ENCODE measurements at places on chromosomes 11 and 22.
A peak's percentile ranks its signal among the peaks of the same experiment; 100 is the strongest.

DNA sequence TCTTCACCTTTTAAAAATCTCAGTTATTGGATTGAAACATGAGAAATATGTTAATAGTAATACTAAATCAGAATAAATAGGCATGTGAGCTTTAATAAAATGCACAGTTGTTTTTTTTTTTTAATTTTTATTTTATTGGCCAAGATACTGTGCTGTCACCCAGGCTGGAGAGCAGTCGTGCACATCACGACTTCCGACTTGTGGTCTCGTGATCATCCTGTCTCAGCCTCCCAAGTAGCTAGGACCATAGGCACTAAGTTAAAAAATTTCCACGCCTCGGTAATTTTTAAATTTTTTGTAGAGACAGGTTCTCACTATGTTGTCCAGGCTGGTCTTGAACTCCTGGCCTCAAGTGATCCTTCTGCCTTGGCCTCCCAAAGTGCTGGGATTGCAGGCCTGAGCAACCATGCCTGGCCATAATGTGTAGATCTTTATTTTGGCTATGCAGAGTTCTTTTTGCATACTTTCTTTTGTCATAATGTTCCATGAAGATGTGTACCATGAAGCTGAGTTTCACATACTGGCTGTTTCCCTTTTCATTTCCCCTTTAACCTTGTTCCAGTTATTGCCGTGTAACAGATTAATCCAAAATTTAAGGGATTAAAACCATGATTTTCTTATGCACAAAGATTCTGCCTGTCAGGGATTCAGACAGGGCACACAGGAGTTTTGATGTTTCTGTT is 16.0 kb downstream of the CAPRIN1 start:
- no peak for DNase-seq

- no peak for DNase-seq
Observed at GRCh38 chr11:334264-334994, 13.8 kb upstream of the IFITM3 start.

- no peak for DNase-seq
Observed at GRCh38 chr22:49590851-49591445, 236.7 kb downstream of the BRD1 start.

DNA sequence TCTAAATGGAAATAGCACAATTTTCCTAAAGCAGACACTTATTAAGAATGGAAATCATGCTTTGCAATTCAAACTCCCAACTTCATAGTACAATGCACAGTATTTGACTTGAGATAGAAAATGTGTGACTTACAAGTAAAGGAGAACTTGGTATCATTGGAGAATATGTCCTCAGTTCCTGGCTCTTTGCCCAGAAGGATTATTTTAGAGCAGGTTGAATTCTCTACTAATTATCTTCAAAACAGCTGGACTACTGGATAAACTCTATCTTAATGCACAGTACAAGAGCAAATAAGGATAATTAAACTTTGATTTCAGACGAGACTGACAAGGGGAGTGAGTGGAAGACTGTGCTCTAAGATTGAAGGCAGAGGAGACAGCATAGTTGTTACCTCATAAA is 839.4 kb downstream of the OPCML start:
- DNase-seq = no peak

- no peak for DNase-seq
Observed at GRCh38 chr11:14273895-14274294, 85.1 kb downstream of the RRAS2 start.

GRCh38 chr11:113673550-113674396 is 32.3 kb downstream of the TMPRSS5 start:
- DNase-seq = no peak

- no peak for DNase-seq
Observed at GRCh38 chr11:76047766-76048165, 158.5 kb downstream of the WNT11 start.

GRCh38 chr11:111967649-111968048 is 30.5 kb downstream of the DIXDC1 start:
- DNase-seq = no peak

DNA sequence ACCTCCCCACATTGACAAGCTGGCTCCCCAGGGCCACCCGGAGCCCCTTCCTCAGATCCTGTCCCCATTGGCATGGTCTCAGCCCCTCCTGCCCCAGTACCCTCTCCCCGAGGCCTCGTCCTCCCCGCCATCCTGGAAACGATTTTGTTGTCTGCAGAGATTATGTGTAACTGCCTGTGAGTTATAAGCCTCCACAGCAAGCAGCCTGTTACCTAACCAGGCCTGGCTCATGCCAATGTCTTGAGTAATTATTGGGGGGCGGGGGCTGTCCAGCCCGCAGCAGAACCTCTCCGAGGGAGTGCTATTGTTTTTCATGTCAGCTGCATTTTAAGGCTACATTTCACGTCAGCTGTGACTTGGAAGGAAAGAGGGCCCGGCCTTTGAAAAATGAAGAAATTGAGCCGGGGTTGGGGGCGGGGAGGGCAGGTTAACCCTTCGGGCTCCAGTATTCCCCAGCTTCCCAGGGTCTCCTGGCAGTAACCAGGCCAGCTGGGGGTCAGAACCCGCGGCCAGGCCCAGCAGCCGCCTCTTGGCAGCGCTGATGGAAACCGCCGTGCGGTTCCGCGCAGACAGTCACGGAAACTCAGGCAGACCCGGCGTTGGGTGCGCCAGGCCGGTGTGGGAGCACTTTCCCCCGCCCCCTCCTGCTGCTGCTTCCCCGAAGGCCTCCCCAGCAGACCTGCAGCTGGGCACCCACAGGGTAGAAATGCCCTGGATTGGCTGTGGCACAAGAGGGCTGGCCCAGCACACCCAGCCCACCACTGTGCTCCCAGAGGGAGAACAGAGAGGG is 59.5 kb downstream of the CDKN1C start:
- DNase-seq = peak; percentile 83

DNA sequence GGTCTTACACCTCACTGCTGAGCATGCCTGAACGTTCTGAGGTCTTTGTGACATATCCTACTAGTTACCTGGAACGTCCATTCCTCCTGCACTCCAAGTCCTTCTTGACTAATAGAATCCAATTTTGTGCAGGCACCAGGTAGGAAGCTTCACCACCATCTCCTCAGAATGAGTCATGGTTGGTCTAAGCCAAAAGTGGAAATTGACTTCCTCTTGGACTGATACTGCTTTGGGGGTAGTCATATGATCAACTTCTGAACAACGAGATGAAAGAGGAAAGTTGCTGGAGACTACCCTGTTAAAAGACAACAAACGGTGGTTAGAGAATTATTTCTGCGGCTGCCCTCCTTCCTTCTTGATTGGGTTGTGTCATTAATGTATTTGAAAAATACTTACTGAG is 374.2 kb upstream of the LARGE1 start:
- no peak for DNase-seq

DNA sequence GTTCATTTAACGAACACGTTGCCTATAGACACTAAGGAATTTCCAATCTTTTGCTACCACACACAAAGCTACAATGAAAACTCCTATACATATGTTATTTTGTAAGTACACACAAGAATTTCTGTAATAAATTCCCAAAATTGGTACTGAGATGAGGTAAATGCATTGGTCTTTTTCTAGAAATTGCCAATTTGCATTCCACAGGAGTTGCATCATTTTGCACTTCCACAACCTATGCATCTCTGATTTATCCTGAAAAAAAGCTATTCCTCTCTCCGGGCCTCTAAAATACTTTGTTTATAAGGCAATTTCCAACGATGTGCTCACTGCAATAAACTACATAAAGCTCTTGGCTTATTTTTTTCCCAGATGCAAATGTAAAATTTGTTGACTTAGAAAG is 24.9 kb downstream of the IMMP1L start:
- DNase-seq = no peak

- DNase-seq = no peak
Observed at GRCh38 chr22:43228330-43228729, 41.4 kb upstream of the TTLL12 start.

DNA sequence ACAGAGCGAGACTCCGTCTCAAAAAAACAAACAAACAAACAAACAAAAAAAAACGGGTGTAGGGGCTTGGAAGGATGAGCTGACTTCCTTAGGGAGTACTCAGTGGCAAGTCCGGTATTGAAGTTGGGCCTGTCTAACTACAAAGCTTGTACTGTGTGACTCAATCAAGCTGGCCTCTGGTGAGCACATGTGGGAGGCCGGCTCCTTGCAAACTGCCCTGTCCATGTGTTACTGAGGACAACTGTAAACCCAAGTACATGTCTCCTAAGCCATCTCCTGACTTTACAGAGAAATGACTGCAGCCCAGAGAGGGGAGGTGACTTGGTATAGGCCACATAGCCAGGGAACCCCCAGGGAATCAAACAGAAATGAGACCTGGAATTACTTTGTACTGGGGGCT is 11.6 kb downstream of the RIBC2 start:
- DNase-seq = no peak

DNA sequence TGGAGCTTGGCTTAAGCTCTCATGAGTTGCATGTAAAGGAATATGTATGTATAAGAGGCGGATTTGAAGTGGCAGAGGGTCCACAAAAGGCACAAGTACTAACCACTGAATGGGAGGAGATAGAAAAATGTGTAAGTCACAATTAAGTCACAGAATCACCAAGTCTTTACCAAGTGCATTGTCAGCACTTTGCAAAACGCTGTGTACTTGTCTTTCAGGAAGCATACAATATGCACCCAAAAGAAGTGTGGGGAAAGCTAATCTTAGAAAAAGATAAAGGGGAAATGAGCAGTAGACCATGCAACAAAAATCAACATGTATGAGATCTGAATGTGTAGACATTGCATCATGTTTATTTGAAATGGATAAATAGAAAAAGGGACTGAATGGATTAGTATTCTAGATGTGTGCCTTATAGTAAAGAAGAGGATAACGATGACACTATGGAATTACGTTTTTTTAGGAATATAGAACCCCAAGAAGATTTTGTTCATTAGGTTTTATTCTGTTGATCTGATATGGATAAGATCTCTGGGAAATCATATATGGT is 4.5 kb downstream of the CNTF start:
- DNase-seq = no peak

GRCh38 chr11:116896211-116896610 is 58.8 kb upstream of the APOA1 start:
- no peak for DNase-seq

GRCh38 chr22:38067028-38067415 is 9.8 kb downstream of the PICK1 start:
- no peak for DNase-seq

DNA sequence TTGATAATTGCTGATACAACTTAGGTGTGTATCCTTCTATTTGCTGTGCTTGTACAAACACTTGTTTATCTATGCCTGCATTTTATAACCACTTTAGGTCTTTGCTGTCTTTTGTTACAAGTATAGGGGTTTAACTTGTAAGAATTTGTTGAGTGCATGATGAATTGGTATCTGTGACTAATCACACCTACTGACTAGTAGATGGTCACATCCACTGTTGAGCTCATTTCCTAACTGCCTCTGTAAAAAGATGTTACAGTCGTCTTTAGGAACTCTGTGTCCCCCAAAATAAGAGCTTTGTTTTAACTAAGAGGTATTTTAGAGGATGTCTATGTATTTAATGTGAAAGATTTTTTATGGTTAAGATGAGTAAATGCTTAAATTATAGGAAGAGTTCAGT is 60.5 kb downstream of the HIPK3 start:
- DNase-seq = no peak

DNA sequence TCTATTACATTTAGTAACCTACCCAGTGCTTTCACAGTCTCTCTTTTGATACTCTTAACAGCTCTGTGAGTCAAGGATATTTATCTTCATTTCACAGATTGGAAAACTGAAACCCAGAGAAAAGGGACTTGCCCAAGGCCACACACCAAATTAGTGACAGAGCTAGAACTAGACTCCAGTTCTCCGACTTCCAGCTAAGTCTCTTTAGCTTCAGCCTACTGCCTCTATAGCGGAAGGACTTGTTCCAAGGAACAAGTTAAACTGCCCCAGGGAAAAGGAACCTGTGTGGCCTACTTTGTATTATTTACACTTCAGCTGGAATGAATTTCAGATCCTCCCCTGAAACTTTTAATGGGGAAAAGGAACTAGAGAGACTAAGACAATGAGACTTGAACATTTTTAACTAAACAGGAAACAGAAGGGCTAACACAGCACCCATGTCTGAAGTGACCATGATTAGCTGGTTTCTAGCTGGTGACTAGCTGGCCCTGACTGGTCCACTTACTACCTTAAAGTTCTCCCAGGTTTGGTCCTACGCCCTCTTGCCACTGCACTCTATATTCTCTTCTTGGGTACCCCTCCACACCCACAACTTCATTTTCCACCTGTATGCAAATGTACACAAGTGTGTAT is 1.3 kb downstream of the LRRC51 start:
- no peak for DNase-seq

DNA sequence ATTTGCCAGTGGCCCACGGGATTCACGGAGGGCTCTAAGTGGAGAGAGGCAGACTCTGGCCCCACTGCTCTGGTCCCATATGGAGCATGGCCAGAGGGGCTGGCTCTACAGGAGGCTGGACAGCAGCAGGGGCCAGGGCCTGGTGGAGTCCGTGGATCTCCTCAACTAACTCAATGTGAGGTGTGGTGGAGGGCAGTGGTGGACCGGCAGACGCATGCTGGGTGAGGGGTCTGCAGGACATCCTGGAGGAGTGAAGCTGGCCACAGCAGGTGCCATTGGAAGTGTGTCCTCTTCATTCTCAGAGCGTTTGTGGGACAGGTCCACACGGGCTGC is 15.6 kb downstream of the IGF2 start:
- no peak for DNase-seq

GRCh38 chr11:115067471-115067870 is 389.1 kb downstream of the NXPE2 start:
- no peak for DNase-seq

GRCh38 chr11:111010391-111011274 is 234.9 kb upstream of the POU2AF2 start:
- DNase-seq = no peak

GRCh38 chr11:35594680-35595079 is 23.6 kb upstream of the FJX1 start:
- no peak for DNase-seq

- DNase-seq = no peak
Observed at GRCh38 chr11:110125632-110126031, 32.4 kb downstream of the ZC3H12C start.

GRCh38 chr11:41201156-41201555 is 258.3 kb downstream of the LRRC4C start:
- DNase-seq = peak; percentile 10

- no peak for DNase-seq
Observed at GRCh38 chr22:30866216-30866615, 102.4 kb downstream of the MORC2 start.

DNA sequence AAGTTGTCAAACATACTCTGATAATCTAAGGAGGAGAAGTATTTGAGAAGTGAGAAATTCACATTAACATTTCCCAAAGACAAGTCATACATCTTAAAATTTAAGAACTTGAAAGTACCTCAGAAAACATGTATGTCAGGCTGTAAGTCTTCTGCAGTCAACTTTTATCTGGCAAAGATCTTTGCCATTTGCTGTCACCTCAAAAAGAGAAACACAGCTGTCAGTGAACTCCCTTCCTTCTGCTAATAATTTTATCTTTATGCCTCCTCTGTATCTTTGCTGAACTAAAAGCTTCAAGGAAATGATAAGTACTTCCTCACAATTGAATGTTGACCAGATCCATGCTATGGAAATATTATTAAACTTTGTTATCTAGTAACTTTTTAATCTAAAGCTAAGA is 18.7 kb downstream of the TTC17 start:
- no peak for DNase-seq
